ENCODE measurements at places on chromosomes 13 and 19.

DNA sequence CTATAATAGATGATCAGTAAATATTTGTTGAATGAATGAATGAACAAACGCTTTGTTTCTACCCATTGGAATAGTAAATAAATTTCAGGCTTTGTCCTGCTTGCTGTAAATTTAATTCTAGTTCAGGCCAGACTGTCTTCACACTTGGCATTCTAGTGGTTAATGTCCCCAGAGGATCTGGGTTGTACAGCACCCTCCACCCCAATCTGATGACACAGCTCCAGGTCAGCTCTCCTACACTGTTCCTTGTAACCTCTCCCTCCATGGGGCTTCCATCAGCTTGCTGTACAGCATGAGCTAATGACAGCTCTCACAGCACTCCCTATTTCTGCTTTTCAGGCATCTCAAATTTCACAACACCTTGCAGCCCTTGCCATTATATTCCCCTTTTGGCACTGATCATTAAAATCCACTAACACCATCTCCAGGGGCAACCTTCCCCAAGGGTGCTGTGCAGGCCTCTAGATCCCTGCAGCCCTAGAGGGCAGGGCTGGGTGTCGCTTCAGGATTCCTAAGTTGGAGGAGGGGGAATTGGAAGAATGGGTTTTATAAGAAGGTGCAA, 12.7 kb upstream of the KL start:
- no peak for DNase-seq

- no peak for DNase-seq
These were observed 37.3 kb upstream of the FNDC3A start for GRCh38 chr13:48938308-48938943.

DNA sequence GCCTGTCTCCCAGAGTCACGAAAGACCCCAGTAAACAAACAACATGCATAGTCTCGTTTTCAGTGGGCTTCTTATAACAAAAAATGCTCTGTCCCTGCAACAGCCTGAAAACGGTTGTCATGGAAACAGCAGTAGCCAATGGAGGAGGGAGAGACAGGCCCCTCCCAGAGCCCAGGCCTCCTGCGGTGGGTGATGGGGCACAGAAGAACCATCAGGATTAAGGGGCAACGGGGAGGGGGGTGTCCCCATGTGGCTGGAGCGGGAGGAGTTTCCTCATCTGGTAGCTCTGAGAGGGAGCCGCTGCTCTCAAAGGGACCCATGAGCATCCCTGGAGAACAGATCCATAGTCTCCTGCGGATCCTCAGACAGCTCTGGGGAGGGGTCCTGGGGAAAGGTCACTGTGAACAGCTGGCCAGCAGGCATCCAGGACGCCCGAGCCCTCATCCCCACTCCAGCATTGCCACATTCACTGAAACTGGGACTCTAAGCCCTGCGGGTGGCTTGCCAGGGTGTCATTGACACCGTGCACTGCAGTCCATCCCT, 37.5 kb upstream of the PNMA8B start:
- peak; percentile 46 for DNase-seq

- no peak for DNase-seq
These were observed 76.8 kb upstream of the LRCH1 start for GRCh38 chr13:46476174-46476573.

DNA sequence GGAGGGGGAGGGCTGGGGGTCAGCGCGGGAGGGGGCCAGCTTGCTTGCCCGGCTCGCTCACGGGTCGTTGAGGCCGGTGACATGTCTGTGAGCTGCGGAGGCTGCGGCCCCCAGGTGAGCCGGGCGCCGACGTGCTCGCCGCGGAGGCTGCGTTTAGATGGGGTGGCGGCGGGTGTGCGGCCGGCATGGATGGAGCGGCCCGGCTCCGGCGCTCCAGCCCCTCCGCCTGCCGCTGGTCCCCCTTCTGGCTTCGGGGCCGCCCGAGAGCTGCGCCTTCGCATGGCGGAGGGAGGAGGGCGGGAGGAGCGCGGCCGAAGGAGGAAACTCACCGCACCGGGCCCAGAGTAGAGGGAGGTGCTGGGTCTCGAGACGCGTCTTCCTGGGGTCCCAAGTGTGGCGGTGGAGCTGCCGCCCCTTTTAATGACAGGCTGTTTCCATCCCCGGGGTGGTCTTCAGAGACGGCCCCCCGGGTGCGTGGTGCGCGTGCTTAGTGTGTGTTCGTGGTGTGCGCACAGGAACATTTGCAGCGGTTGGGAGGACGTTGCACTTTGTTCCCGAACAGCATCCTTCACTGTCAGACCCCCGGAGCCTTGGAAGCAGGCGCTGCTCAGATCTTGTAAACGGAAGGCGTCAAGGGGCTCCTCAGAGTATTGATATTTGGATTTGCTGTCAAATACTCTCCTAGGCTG, at the start of gene AKAP11:
TSS of gene AKAP11 (plus strand) at position 38 of the 689 bp plus-strand sequence. CDS start 14,197 bp downstream, outside the sequence.
- peak; percentile 35 for DNase-seq

- DNase-seq, result no peak
These were observed 2.1 kb upstream of the UBL3 start for GRCh38 chr13:29852472-29853054.

DNA sequence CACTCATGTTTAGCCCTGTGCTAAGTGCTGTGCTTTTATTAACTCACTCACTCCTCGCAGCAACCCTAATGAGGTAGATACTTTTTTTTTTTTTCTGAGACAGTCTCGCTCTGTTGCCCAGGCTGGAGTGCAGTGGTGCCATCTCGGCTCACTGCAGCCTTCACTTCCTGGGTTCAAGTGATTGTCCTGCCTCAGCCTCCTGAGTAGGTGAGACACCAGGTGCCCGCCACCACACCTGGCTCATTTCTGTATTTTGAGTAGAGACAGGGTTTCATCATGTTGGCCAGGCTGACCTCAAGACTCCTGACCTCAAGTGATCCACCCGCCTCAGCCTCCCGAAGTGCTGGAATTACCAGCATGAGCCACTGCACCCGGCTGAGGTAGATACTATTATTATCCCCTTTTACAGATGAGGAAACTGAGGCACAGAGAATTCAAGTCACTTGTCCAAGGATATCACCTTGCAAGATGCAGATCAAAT, 2.5 kb downstream of the ITPKC start:
- DNase-seq, result no peak

DNA sequence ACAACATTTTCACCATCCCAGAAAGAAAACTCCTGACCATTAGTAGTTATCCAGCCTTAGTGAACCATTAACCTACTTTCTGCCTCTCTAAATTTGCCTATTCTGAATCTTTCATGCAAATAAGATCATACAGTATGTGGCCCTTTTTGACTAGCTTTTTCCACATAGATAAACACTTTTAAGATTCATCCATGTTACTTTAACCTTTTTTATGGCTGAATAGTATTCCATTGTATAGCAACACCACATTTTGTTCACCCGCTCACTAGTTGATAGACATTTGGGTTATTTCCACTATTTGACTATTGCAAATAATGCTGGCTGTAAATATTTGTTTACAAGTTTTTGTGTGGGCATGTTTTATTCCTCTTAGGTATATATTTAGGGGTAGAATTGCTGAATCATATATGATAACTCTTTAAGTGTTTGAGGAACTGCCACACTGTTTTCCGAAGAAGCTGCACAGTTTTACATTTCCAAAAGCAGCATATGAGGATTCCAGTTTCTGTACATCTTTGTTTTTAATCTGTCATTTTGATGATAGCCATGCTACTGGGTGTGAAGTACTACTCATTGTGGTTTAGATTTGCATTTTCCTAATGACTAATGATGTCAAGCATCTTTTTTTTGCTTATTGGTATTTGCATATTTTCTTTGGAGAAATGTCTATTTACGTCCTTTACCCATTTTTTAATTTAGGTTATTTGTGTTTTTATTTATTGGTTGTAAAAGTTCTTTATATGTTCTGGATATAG, 17.1 kb downstream of the COG6 start:
- DNase-seq, result no peak

GRCh38 chr19:35935911-35936737, at the start of gene LRFN3:
Gene LRFN3, plus strand, starts transcription at chr19:35936374. Its CDS starts 3,052 bp downstream, at chr19:35939426.
- peak; percentile 67 for DNase-seq

DNA sequence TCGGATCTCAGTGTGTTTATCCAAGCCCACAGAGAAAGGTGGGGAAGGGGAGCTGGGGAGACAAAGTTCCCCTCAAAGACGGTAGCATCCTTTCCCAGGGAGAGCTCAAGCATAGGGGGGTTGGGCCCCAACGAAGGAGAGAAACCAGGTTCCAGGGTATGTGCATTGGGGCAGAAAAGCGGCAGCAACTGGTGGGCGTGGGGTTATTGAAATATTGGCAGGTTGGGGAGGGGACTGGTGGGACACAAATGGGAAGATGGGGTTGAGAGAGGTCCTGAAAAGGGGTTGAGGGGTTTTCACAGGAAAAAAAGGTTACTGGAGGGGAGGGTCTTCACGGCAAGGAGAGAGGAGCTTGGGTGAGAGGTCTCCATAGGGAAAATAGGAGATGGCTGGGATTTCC, 1.0 kb downstream of the ASF1B start:
- DNase-seq, result no peak

- no peak for DNase-seq
These were observed 27.1 kb downstream of the ZNF724 start for GRCh38 chr19:23222998-23223652.

GRCh38 chr13:35961461-35962220, 169.5 kb downstream of the DCLK1 start:
- no peak for DNase-seq
